ENCODE measurements at places on chromosomes 12 and 14. TPM values are rescaled to one million over a fixed set of nuclear protein-coding genes. Genes with fewer than 3 reads are reported as not detected.

KERA gene
- not detected for total RNA-seq

MFAP5 gene
- 105 TPM for total RNA-seq

BIN2 gene
- 1.7 TPM for total RNA-seq

CLBA1 gene
- 3.7 TPM for total RNA-seq

ZC2HC1C gene
- total RNA-seq, result 5.0 TPM

GRCh38 chr12:8639936-8640335 is 22.7 kb downstream of the MFAP5 start:
- H3K4me1 ChIP-seq, result no peaks in the 10 kb centered on the region
- no peak overlapping the region for H3K4me3 ChIP-seq
- no peaks in the 10 kb centered on the region for H3K27me3 ChIP-seq
- H3K36me3 ChIP-seq, result no peaks in the 10 kb centered on the region
- H3K27ac ChIP-seq, result no peak overlapping the region

- no peaks in the 10 kb centered on the region for H3K36me3 ChIP-seq
- H3K4me1 ChIP-seq, result peaks cover 8% of the 10 kb centered on the region
- no peaks in the 10 kb centered on the region for H3K27me3 ChIP-seq
- H3K27ac ChIP-seq, result peak overlapping the region; percentile 21
- H3K4me3 ChIP-seq, result no peak overlapping the region
These were observed 170.6 kb downstream of the CRADD start for GRCh38 chr12:93847517-93848474.

DNA sequence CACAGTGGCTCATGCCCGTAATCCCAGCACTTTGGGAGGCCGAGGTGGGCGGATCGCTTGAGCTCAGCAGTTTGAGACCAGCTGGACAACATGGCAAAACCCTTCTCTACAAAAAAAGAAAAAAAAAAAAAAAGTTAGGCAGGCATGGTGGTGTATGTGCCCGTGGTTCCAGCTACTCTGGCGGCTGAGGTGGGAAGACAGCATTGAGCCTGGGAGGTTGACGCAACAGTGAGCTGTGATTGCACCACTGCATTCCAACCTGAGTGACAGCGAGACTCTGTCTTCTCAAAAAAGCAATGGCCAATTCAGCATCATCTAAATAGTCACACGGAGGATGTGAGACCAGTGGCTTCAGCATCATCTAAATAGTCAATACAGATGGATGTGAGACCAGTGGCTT is 10.4 kb upstream of the SAMD4A start:
- H3K4me1 ChIP-seq, result no peaks in the 10 kb centered on the region
- no peaks in the 10 kb centered on the region for H3K27me3 ChIP-seq
- no peak for DNase-seq
- H3K27ac ChIP-seq, result no peak overlapping the region

- no peaks in the 10 kb centered on the region for H3K36me3 ChIP-seq
- no peaks in the 10 kb centered on the region for H3K27me3 ChIP-seq
- no peak for DNase-seq
- peaks cover 16% of the 10 kb centered on the region for H3K4me1 ChIP-seq
- no peak overlapping the region for H3K4me3 ChIP-seq
These were observed 215.4 kb downstream of the FOXN3 start for GRCh38 chr14:89201645-89202044.

GRCh38 chr14:56112781-56113180 is 5.4 kb upstream of the PELI2 start:
- no peak for DNase-seq
- no peaks in the 10 kb centered on the region for H3K27me3 ChIP-seq
- H3K4me1 ChIP-seq, result peaks cover 9% of the 10 kb centered on the region

DNA sequence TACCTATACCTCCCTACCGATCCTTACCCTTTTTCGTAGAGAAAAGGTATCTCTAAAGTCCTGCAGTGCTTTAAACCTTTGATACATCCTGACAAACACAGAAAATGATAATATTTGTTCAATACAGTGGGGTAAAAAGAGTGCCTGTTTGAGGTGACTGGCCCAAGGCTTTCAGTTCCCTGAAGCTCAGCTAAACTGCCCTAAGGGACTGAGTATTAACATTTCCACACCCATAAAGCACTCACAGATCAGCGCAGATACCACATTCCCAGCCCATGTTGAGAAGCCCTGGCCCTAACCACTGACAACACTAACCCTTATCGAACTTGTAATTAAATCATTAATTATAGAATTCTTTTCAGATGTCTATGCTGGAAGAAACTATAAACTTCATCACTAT is 108.7 kb downstream of the DIP2B start:
- no peak overlapping the region for H3K27ac ChIP-seq
- no peaks in the 10 kb centered on the region for H3K27me3 ChIP-seq
- H3K4me1 ChIP-seq, result peaks cover 57% of the 10 kb centered on the region
- no peaks in the 10 kb centered on the region for H3K36me3 ChIP-seq

- no peak overlapping the region for H3K4me3 ChIP-seq
- H3K27me3 ChIP-seq, result no peaks in the 10 kb centered on the region
- no peaks in the 10 kb centered on the region for H3K36me3 ChIP-seq
- no peaks in the 10 kb centered on the region for H3K4me1 ChIP-seq
- peak; percentile 4 for DNase-seq
These were observed 69.0 kb downstream of the SSPN start for GRCh38 chr12:26264215-26264838.

DNA sequence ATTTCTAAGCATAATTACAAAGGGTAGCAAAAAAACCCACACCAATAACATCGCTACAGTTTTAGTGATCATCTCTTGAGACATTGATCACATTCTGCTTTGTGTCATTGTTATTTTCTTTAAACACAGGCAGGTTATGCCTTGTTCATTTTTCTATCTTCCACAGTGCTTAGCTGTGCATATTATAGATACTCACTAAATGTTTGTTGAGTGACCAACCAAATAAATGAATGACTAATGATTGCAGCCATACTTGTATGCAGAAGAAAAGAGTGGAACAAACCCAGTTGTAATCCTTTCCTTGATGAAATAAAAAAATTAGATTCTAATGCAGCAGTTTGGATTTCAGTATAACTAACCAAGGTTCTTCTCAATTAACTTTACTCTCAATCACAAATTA is 81.0 kb upstream of the RASSF8 start:
- H3K36me3 ChIP-seq, result no peaks in the 10 kb centered on the region
- H3K27me3 ChIP-seq, result no peaks in the 10 kb centered on the region
- no peaks in the 10 kb centered on the region for H3K4me1 ChIP-seq
- H3K27ac ChIP-seq, result no peak overlapping the region
- no peak overlapping the region for H3K4me3 ChIP-seq
- no peak for DNase-seq

- H3K4me1 ChIP-seq, result peaks cover 29% of the 10 kb centered on the region
- H3K36me3 ChIP-seq, result no peaks in the 10 kb centered on the region
- H3K27me3 ChIP-seq, result no peaks in the 10 kb centered on the region
- H3K27ac ChIP-seq, result peak overlapping the region; percentile 90
- peak overlapping the region; percentile 57 for H3K4me3 ChIP-seq
- DNase-seq, result peak; percentile 93
These were observed 431 bp upstream of the RHOJ start for GRCh38 chr14:63203618-63204406.

Data from esophagus muscularis mucosa (tissue), 4 donors.